Cerebellum (tissue), 4 donors: ENCODE measurements at places on chromosomes 11 and 22.

DNA sequence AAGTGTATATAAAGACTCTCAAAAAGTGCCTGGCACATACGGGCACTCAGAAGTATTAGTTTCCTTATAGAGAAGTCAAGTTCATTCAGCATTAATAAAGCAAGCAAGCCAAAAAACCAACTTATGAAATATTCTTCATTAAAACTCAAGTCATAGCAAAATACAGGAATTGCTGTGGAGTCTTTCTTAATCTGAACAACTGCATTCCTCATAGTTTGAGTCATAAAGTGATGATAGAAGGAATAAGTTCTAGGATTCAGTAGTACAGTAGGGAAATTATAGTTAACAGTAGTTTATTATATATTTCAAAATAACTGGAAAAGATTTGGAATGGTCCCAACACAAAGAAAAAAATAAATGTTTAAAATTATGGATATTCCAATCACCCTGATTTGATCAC, 200.3 kb downstream of the C11orf91 start:
- DNase-seq, result no peak

- DNase-seq, result no peak
These were observed 39.8 kb upstream of the MTNR1B start for GRCh38 chr11:92929653-92930052.

GRCh38 chr11:93784935-93785360, 866 bp downstream of the MED17 start:
- no peak for DNase-seq

GRCh38 chr11:118892514-118892913, 8.8 kb downstream of the CXCR5 start:
- DNase-seq, result no peak

DNA sequence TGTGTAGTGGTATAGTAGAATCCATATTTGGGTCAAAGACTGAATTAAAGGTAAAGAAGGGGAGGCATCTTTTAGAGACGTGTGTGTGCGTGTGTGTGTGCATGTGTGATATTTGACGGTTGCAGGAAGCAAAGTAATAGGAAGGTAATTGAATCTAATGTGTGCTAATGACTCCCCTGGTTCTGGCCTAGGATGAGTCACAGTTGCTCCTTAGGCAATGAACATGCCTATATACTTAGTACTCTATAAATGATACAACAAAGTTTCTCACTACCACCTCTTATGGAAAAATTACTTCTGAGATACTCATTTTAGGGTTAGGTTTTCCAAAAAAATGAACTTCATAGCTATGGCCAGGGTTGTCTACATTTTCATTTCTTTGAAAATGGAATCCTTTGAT, 409.6 kb downstream of the GUCY1A2 start:
- no peak for DNase-seq

GRCh38 chr11:128232588-128232987, 354.8 kb downstream of the ETS1 start:
- DNase-seq, result no peak

DNA sequence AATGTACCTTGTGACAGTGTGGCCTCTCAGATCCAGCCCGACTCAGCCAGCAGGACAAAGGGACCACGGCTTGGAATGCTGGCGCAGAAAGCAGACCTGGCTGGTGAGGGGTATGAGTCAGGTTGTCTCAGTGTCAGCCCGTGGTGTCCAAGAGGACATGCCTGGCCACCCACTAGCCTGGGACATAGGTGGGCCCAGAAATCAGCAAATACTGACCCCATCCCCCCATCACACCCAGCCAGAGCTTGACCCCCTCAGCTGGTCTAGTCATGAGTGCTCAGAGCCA, 4.5 kb downstream of the BANF1 start:
- DNase-seq, result no peak

- peak; percentile 49 for DNase-seq
These were observed 1.1 kb downstream of the MTFP1 start for GRCh38 chr22:30426388-30427353.

DNA sequence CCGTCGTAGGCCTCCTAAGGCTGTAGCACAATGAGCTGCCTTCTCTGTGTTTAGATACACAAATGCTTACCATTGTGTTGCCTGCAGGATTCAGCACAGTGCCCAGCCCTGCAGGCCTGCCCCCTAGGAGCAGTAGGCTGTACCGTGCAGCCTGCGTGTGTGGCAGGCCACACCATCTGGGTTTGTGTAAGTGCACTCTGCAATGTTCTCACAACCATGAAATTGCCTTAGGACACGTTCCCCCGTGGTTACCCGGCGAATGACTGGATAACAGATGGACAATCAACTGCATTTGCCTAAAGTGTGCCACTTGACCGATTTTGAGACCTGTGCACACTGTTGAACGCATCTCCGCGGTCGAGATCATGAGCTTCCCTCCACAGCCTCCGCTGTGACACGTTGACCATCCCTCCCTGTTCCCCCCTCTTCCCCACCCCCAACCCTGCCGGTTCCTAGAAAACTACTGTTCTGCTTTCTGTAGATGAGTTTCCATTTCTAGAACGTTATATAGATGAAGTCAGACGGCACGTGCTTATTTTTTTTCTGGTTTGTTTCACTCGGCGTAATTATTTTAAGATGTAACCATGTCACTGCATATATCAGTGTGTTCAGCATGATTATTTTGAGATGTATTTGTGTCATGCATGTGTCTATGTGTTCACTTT, 22.2 kb upstream of the CTSD start:
- no peak for DNase-seq

GRCh38 chr22:23036684-23037428, 33.5 kb upstream of the GNAZ start:
- peak; percentile 73 for DNase-seq

DNA sequence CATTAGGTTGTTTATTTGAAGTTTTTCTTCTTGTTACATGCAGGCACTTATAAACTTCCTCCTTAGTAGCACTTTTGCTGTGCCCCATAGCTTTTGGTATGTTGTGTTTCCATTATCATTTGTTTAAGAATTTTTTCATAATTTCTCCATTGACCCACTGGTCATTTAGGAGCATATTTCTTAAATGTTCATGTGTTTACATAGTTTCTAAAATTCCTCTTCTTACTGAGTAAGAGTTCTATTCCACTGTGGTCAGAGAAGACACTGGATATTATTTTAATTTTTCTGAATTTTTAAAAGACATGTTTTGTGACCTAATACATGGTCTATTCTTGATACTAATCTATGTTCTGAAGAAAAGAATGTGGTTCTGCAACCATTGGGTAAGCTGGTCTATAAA, 333.0 kb downstream of the DDX10 start:
- no peak for DNase-seq

DNA sequence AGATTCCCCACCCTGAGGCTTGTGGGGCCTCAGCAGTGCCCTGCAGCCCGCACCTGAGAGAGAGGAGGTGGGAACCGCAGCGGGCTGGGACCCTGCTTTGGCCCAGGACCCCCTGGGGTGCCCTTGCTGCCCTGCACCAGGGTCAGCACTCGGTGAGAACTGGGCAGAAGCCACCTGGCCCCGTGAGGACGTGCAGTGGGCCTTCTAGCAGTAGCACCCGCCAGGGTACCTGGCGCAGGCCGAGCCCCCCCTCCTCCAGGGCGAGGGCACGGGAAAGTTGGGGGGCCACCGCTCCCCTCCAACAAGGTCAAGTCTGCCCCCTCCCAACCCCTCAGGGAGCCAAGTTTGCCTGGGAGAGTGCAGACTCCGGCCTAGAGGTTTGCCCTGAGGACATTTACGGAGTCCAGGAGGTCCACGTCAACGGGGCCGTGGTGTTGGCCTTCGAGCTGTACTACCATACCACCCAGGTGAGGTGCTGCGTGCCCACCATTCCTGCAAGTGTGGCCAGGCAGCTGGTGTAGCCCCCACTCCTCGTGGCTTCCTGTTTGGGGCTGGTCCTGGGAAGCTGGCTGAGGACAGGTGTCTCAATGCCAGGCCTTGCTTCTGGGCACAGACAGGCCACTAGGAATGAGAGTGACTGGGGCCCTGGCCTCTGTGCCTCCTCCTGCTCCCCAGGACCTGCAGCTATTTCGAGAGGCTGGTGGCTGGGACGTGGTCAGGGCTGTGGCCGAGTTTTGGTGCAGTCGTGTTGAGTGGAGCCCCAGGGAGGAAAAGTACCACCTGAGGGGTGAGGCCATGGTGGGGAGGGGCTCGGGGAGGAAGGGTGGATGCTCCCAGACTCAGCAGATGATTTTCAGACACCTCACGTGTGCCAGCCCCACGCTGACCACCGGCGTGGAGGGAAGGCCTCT, 3.5 kb downstream of the PGGHG start:
- DNase-seq, result no peak

GRCh38 chr22:26362471-26362870, 66.6 kb upstream of the ASPHD2 start:
- DNase-seq, result no peak

- peak; percentile 96 for DNase-seq
These were observed 12.7 kb downstream of the DUSP8 start for GRCh38 chr11:1559111-1559951.

DNA sequence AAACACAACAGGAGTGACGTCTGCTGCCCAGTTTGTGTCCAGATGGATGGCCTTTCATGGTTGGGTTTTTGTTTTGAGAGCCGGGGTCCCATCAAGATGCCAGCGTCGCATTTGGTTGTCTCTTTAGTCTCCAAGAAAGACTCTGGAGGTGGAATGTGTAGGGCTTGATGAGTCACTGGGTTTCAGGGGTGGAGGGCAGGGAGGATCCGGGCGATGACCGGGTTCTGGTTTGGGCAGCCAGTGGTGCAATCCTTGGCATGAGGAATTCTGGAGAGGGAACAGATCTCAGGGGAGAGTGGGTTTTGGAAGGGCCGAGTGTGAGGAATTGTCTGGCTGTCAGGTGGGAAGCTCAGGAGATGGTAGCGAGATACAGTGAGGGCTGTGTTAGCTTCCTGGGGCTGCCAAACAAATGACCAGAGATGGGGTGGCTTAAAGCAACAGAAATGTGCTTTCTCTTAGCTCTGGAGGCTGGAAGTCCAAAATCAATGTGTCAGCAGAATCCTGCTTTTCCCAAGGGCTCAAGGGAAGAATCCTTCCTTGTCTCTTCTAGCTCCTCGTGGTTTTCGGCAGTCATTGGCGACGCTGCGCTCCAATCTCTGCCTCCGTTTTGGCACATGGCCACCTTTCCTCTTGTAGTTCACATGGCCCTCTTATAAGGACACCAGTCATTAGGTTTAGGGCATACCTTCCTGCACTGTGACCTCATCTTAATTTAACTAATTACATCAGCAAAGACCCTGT, 26.4 kb upstream of the PPFIA1 start:
- no peak for DNase-seq

- DNase-seq, result no peak
These were observed 20.0 kb downstream of the CYP2R1 start for GRCh38 chr11:14872032-14872431.

GRCh38 chr22:29872989-29873388, 10.0 kb upstream of the MTMR3 start:
- no peak for DNase-seq

- DNase-seq, result no peak
These were observed 59.1 kb downstream of the RASSF10 start for GRCh38 chr11:13068211-13068610.

DNA sequence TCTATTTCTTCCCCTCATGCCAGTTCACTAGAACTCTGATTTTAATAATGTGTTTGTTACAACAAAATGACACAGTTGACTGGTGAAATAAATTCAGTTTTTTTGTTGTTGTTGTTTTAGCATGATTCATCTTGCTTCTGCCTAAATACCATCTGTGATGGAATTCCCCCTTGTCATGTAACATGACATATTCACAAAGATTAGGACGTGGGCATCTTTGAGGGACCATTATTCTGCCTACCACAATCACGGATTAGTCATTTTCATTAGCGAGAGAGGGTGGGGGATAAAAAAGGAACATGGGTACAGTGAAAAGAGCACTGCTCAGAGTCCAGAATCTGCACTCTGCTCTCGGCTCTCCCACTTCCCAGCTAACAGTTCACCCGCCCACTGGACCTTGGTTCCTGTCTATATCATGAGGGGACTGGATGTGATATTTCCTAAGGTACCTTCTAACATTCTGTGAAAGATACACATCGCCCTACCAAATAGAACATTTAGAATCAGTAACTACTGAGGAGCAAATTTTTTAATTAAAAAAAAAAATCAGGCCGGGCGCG, 11.3 kb downstream of the HTATIP2 start:
- DNase-seq, result no peak

- no peak for DNase-seq
These were observed 259.0 kb downstream of the MN1 start for GRCh38 chr22:27542602-27543001.

GRCh38 chr22:39205344-39206021, 39.3 kb downstream of the PDGFB start:
- DNase-seq, result no peak

GRCh38 chr11:72244361-72245262, 636 bp upstream of the PHOX2A start:
- DNase-seq, result no peak

GRCh38 chr11:2420502-2421225, 20.1 kb downstream of the TSSC4 start:
- peak; percentile 88 for DNase-seq

DNA sequence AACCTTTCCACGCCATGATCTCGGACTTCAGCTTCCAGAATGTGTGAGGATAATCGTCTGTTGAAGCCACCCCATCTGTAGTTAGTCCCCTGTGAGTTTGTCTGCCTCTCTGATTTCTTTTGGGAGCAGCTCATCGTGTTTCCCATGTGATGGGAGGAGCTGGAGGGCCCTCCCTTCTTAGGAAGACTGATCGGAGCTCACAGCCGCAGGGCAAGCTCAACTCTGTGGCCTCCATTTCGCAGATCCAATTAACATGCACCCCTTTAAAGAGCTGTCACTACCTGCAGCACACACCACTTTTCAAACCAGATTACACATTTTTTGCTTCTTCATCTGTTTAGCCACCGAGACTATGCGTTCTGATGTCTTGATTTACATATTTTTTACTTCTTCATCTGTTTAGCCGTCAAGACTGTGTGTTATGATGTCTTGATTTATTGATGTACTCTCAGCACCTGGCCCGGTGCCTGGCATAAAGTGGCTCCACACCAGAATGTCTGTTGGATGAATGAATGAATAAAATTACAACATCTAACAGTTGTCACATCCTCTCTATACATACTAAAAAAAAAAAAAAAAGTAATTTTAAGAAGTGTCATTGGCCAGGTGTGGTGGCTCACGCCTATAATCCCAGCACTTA, 14.9 kb upstream of the PPFIA1 start:
- no peak for DNase-seq

GRCh38 chr11:93220078-93220477, 22.3 kb upstream of the SLC36A4 start:
- DNase-seq, result no peak

DNA sequence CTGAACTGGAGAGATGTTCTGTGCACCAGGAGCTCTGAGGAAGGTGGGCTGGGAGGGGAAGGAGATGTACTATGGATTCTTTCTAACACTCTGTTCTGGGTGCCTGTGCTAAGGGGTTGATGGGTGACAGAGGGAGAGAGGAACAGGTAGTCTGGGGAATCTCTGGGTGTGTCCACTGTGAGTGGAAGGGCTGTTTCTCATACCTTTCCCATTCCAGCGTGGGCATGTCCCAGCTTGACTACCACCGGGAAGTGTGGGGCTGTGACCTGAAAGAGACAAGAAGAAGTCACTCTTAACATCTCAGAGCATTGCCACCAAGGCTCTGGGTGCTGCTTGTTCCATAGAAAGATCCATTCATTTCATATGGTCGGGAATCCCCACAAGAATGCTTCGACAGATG, 121.9 kb downstream of the FBXO7 start:
- DNase-seq, result no peak

GRCh38 chr22:36593215-36593614, 64.2 kb upstream of the EIF3D start:
- no peak for DNase-seq
